Mesendoderm (in vitro differentiated cells): ENCODE measurements at places on chromosomes 4 and X.

DNA sequence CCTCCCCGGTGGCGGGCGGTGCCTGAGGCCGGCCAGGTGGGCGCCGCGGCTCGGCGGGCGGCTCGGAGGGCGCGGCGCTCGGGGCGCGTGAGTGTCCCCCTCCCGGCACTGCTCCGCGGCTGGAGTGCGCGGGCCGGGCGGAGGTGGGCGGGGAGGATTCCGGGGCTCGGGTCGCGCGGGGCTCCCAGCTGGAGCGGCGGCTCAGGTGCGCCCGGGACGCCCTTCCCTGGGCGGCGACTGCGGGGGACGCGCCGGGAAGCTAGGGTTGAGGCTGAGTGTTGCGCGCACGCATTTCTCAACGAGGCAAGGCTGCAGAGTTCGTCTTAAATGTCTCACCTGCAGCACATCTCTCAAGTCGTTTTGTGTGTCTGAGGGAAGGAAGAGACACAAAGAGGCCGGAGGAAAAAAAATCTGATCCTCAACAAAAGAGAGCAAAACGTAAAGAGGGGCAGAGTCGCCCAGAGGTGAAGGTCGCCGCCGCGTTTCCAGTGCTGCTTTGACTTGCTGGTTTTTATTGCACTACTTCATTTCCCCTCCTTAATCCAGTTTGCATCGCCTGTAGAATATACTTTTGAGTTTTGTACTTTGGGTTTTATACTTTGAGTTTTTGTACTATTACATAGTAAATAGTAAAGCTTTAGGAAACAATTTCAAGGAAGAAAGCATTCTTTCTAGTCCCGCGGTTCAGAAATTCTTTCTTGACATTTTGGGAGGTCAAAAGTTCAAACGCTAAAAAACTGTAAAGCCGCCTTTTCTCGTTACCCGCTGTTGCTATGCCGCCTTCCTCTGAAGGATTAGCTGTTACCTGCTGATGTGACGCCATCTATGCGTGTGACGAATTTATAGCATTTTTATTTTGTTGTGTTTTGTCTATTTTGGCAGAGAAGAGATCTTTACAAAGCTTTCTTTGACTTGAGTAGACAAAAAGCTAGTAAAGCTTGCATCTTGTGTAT is 106.5 kb upstream of the STOX2 start:
- DNase-seq: peak; percentile 47

GRCh38 chrX:48475774-48476577 is at the start of gene FTSJ1:
FTSJ1 (plus strand) TSS chrX:48476199; CDS start chrX:48478048, 1,849 bp downstream.
- DNase-seq: peak; percentile 86

DNA sequence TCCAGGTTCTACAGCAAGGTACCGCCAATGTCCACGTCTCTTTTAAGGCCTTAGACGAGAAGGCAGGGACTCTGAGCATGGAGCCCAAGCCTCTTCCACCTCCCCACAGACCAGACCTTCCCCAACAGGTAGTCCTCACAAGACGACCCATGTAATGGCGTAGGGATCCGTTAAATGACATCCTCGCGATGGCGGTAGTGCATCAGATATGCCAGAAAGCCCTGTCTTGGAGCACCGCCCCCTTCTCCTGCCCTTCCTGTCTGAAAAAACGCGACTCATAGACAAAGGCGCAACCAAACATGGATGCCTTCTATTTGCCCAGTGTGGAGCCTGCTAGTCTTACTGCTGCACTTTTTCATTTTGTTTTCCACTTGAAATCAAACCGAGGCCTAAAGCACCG is 185.4 kb downstream of the OR13H1 start:
- no peak for DNase-seq

DNA sequence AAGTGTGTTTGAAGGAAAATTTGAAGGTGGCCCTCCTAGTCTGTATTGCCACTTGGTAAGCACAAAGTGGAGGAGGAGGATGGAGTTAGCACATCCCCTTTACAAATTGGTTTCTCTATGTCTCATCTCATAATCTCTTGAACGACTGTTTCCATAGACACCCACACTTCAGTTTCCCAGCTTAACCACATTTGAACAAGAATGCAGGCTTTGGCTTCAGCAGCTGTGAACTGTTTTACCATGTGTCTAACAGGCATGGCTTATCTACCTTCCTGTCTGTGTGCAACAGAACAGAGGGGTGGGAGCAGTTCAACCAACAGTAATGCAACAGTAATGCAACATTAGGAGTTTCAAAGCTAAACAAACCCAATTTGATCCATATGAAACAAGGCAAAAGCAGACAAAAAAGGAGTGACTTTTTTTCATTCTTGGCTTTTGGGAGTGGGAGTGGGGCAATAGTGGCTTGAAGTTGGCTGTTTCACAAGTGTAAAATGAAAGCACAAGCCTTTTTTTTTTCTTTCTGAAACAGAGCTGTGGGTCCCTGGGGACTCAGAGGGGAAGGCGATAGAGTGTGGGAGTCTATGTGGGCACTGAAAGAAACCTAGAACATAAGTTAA is 108.0 kb downstream of the ITM2A start:
- no peak for DNase-seq

DNA sequence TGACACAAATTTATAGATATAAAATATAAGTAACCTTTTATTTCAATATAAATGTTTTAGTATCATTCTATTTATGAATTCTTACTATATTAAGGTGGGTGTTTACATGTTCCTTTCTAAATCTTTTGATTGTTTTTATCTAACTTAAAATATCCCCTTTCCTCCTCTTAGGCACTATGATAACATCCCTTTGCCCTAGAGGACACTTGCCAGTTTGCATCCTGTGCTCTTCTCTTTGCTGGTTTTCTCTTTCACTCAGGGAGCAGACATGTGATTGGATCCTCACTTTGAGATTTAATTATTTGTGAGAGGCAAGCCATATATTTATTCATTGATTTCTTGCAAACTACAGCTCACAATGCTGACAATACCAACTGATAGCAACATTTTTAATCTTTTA is 16.2 kb downstream of the LRIT3 start:
- peak; percentile 34 for DNase-seq

DNA sequence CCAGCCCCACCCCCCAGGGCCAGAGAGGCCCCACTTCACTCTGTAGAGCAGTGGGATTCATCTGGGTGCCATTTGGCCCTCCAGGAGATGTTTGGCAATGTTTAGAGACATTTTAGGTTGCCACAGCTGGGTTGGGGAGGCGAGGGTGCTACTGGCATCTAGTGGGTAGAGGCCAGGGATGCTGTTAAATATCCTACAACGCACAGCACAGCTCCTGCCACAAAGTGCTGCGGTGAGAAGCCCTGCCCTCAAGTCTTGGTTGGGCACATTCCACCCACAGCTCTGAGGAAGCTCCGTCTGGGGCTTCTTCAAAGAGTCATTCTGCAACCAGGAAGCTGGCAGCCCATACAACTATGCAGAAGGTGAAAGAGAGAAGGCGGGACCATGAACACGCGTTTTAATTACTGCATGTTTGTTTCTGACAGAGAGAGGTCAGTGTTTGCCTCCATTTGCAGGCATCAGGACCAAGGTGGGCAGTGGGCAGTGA is 48.1 kb upstream of the FAM9C start:
- DNase-seq: no peak

- DNase-seq: peak; percentile 67
Measured at GRCh38 chr4:140691369-140691768, 64.8 kb downstream of the TBC1D9 start.

DNA sequence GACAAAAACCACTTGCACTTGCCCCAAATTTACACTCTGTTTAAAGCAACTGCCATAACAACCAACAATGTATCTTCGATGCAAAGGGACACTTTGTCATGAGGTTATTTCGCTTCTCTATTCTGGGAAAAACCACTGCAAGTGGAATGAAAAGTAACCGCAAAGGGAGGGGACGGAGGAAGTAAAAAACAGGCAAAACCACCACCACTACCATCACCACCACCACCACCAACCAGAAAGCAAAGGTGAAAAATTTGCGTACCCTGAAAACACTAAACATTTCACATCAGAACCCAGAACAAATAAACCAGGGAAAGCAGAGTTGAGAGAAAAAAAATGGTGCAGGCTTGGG is 1.2 kb upstream of the N4BP2 start:
- no peak for DNase-seq

DNA sequence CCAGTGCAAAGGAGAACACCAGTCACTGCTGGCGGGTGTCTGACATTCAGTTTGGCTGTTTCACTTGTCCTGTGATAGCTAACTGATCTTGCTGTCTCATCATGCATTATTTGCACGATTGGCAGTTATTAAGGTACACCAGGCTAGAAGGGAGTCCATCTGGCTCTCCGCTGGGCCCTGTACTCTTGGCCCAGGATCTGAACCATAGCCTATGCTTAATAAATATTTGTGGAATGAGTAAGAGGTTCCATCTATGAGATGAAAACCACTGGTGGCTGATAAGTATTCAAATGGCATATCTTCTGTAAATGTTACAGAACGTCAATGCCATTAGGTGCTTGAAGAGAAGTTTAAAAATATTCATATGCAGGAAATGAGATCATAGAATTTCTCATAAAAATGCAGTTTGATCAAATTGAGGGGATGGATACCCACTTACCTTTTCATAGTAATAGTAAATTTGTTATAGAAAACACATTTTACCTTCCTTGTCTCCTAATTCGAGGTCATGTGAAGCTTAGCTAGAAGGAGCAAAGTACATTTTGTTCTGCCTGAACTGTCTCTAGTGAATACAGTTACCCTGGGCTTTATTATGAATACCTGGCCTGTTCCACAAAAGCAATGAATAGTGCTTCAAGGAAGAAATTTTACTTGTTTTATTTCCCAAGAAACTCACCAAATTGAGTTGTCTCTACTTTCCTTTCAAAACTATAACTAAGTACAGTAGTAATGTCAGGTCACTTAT is 213.5 kb downstream of the CBR4 start:
- no peak for DNase-seq

GRCh38 chr4:70958681-70959080 is 34.8 kb upstream of the DCK start:
- DNase-seq: no peak

DNA sequence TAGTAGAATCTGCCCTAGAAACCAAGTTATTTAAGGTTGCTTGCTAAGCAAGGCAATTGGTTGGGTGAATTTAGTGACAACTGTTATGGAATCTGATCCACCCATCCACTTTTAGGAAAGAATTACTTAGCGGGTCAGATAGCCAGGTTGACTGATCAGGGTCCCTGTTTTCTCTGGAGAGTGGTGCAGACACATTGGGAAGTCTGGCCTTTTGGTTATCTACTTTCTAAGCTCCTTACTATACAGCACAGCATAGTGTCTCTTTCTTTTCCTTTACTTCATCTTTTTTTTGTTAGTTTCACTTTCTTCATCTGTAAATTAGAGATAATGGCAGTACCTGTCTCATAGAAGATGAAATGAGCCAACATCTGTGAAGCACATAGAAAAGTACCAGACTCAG is 7.4 kb downstream of the HERC3 start:
- DNase-seq: no peak

DNA sequence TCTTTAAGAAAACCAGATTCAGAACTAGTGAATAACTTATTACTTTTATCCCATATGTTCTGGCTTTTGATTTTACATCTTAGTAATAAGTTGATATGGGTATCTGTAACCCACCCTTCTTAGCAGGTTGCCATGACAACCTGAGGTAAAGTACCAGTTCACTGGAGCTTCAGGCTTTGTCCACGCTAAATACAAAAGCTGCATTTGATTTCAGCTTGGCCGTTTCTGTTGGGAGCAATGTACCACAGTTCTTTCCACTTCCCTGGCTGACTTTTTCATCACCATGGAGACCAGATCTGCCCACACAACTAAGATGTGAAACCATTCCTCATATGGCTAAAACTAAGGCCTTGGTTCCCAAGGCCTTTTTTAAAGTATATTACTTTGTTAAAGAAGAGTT is 26.1 kb downstream of the KLHL34 start:
- no peak for DNase-seq

DNA sequence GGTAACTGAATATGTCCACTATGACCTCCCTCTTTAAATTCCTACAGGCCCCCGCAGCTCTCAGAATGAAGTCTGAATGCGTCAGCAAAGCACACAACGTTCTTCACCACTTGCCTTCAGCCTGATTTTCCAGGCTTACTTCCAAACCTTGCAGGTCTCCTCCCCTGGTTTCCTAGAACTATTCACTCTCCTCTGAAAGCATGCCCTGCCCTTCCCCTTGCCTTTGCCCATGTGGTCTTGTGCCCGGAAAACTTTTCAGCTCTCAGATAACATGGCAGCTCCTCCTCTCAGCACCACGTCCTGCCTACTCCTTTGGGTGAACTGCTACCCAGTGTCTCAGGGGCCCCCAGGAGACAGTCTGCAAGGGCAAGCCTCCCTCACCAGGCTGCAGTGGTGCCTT is 268.5 kb upstream of the LDB2 start:
- no peak for DNase-seq

DNA sequence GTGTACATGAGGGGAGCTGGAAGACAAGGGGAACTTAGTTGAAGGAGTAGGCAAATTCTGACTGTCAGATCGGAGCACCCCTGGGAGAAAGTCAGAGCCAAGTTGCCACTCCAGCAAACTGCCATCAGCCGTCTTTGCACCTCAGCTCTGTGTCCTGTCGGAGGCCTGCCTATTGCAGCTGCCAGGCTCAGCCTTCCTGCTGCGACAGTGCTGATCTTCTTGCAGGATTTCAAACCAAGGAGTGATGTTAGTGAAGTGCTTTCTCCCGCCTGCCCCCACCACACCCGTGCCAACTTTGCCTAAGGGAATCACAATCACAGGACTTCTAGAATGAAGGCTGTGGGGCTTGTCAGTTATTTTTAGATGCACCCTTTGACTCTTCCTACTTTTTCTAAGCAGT is 185.3 kb downstream of the KIT start:
- DNase-seq: peak; percentile 10

GRCh38 chr4:153362184-153362583 is 17.7 kb downstream of the MND1 start:
- DNase-seq: peak; percentile 28

DNA sequence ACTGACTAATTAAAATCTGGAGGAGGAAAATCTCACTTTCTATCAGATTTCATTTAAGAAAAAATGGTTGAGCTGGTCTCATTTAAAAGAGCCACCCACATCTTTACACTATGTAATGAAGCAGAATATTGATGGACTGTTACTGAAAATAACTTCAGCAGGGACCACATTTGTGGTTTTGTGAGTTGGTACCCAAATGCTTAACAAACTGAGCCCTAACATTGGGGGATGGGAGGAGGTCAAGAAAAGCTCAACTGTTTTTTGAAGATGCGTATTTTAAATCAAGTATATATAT is 30.1 kb downstream of the HOPX start:
- no peak for DNase-seq

DNA sequence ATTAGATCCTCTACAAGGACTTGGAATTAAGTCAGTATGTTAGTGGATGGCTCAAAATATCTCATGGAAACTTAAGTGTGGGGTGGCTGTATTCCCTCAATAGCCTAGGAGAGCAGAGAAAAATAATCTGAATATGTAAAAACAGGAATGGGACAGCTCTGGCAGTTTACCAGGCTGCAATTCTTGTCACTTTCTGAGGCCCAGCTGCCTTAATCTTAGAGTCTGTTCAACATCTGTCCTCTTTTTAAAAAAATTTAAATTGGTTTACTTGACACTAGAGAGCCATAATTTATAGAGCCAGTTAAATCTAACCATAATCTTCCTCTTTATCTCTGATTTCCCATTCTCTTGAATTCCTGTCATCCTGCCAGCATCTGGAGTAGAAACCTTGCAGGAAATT is 109.2 kb upstream of the CXCL13 start:
- no peak for DNase-seq

GRCh38 chr4:158805635-158806471 is 37.0 kb downstream of the FNIP2 start:
- DNase-seq: no peak

- no peak for DNase-seq
Measured at GRCh38 chrX:30653415-30654131, at the start of gene GK. GK (plus strand) TSS chrX:30653423; CDS start chrX:30653538, 115 bp downstream.
